ENCODE measurements at places on chromosomes 12 and 14. TPM values are rescaled to one million over a fixed set of nuclear protein-coding genes. Genes with fewer than 3 reads are reported as not detected.

The RBMS2 gene
- 30.6 TPM for total RNA-seq

The TRMT5 gene
- total RNA-seq = 4.4 TPM

The ACRBP gene
- total RNA-seq = 1.5 TPM

The INSM2 gene
- total RNA-seq = not detected

The CLEC12A gene
- not detected for total RNA-seq

- no peak for DNase-seq
Observed at GRCh38 chr14:58771016-58771415, 133.3 kb downstream of the DACT1 start.

GRCh38 chr14:22492622-22493542 lies 96.1 kb downstream of the DAD1 start:
- DNase-seq = no peak

GRCh38 chr12:114864837-114865551 lies 181.0 kb upstream of the TBX3 start:
- no peak for DNase-seq

DNA sequence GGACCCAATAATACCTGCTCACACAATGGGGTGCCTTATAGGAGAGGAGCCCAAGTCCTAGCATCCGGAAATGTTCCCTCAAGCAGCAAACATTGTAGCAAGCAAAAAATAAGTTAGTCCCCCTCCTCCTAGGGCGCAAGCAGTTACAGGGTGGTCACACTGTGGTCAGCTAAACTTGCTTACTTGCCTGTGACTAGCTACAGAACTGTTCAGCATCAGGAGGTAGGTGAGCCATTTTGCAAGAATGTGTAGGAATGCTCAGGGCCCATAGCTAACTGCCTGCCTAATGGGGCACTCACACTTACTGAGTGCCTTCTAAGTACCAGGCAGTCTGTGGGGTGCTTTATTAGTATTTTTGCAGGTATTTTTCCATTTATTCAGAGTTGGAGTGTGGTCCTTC lies 154.6 kb upstream of the GRIN2B start:
- DNase-seq = no peak

DNA sequence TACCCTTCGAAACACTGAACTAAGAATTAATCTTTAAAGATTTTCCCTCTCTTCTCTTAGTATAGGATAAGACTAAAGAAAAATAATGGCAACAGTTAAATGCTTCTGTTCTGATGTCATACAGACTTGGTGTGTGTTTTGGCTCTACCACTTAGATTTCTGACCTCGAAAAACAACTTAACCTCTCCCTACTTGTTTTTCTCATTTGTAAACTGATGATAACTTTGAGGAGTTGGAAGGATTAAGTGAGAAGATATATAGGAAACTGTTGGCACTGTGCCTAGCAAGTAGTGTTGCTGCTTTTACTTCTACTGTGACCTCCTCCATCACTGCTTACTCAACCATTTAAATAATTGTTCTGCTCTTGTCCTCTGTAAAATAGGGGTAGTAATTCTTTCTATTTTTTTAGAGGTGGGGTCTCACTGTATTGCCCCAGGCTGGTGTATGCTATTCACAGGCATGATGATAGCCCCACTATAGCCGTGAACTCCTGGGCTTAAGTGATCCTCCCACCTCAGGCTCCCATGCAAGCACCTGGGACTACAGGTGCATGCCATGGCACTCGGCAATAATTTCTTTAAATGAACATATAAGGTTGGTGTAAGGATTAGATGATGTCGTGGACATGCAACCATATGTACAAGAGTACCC lies 22.4 kb downstream of the PALS1 start:
- DNase-seq = no peak

DNA sequence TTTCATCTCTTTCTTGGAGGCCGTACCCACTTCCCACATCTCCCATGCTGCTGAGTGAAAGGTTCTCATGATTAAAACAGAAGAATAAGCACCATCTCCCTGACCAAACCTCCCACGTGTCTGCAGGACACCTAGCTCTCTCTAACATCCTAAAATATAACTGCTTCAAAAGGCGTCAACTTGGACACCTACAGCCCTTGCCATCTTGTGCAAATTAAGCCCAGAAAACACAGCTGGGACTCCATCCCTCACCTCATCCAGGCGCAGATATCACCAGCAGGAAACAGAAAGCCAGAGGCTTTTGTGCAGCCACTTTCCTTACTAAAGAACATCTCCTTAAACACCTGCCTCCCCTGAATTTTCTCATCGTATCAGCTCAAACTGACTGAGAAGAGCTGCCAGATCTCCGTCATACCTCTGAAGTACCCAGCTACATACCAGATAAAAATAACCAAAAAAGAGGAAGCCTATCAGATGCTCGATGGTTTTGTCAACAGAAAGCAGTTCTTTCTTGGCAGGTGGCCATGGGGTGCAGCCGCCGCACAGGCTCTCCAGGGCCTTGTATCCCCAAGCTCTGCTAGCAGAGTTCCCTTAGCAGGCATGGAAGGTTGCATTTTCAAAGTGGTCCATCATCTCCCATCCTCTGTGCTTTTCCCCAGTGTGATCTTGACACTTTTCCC lies 28.8 kb downstream of the MAP3K9 start:
- DNase-seq = no peak

DNA sequence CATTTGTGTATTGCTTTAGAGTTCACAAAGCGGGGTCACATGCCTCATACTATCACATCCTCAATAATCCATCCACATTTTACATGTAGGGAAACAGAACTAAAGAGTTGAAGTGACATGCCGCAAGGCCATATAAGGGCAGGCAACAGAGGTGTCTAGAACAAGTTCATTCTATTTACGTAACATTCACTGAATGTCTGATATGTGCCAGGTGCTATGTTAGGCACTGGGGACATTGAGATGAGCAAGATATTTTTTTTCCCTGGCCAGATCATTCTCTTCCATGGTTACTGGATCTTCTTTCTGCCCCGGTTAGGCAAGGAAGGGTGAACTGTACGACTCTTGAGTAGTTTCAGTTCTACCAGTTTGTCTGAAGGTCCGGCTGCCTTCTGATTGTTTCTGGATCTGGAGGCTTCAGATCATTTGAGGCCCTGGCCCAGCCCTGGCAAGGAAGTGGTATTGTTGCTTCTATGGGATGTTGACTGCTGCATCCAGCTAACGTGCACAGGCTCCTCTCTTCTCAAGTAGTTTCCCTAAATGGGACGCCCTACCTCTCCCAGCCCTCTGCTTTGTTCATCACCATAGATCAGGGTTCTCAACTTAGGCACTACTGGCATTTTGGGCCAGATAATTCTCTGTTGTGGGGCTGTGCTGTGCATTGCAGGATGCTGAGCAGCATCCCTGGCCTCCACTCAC lies 12.1 kb downstream of the GPATCH2L start:
- DNase-seq = no peak

All from uterus (tissue), 4 donors.